ENCODE measurements at places on chromosomes 7 and 10.

DNA sequence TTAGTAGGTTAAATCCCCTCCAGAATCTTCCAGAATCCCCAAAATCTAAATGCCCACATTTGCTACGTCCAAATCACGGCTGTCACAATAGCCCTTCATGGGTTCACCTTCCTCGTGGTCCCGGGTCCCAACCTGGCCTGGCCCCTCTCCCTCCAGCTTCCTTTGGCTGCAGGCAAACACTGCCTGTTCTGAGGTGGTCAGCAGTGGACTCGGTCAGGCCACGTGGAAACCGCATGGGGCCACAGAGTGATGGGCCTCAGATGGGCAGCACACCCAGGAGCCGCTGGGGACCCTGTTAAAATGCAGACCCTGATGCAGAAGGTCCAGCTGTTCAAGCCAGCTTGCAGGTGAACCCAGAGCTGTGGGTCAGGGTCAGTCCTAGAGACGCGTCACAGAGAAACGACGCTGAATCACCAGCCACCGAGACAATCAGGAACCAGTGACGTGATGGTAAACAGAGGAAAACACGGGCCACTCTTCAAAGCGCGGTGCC lies 588.6 kb downstream of the DNAJB6 start:
- DNase-seq = no peak

- no peak for DNase-seq
Observed at GRCh38 chr10:75932921-75933320, 501.5 kb downstream of the LRMDA start.

- DNase-seq = no peak
Observed at GRCh38 chr7:67841896-67842295, 845.3 kb downstream of the TYW1 start.

DNA sequence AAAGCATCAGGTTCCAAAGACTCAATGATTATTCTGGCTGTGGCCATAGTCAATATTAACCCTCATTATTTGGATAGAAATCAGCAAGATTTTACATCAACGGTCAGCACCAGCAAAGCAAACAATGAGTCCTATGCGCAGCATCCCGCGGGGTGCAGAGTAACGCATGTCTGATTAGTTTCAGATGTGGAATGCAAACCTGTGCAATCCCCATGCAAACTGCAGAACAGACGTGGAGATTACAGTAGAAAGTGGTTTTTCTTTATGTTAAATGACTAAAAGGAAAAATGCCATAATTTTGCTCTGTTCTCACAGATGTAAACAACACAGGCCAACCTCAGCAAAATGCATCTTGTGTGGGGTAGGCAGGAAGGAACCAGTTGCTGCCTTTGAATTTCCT lies 258.1 kb upstream of the GRB10 start:
- no peak for DNase-seq

- no peak for DNase-seq
Observed at GRCh38 chr7:71548746-71549145, 416.8 kb downstream of the GALNT17 start.

DNA sequence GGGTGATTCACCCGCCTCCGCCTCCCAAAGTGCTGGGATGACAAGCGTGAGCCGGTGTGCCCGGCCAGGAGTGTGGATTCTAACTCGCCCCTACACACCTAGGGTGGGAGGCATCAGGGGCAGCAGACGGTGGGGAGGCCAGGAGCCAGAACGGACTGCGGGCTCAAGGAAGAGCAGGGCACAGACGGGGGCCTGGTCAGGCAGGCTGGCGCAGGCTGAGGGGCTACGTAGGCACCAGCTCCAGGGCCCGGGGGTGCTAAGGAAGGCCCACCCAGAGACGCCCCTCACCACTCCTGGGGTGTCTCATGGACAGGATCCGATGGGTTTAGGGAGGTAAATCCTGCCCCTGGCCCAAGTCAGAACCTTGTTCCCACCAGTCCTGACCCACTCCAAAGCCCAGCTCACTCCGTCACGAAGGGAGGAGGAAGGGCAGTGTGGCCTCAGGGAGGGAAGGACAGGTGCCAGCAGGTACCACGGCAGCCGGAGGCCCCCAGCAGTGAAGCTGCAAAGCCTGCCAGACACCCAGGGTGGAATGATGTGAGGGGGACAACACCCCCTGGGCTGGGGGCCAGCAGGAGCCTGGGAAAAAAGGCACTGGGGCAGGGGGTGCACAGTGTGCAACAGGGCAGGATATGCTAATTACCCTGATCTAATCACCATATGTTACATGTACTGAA lies 251.4 kb downstream of the MAD1L1 start:
- DNase-seq = no peak

DNA sequence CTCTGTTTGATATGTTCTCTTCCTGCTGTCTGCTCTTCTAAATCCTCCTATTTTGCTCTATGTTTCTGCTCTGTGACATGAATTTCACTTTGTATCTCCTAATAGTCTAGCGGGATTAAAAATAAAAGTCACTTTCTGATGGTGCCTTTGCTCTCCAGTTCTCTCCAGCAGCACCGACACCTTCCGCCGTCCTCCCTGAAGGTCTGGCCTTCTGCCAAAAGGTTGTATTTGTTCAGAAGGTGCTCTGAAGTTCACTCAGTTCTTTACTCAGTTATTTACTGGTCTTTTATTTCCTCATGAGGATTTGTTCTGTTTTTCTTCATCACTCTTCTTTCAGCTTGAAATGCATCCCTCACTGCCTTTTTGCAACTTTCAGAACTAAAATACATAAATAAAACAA lies 11.2 kb upstream of the EPHA1 start:
- peak; percentile 62 for DNase-seq

- DNase-seq = no peak
Observed at GRCh38 chr10:90051053-90051452, 349.7 kb downstream of the KIF20B start.

GRCh38 chr7:112572669-112573301 lies 92.0 kb downstream of the LSMEM1 start:
- peak; percentile 77 for DNase-seq

- no peak for DNase-seq
Observed at GRCh38 chr10:100917071-100917470, 4.3 kb downstream of the SLF2 start.

GRCh38 chr7:98034081-98035035 lies 44.4 kb upstream of the OCM2 start:
- DNase-seq = no peak
